Daoy (cell line): ENCODE measurements at places on chromosomes 2 and 18. TPM values are rescaled to one million over a fixed set of nuclear protein-coding genes. Genes with fewer than 3 reads are reported as not detected.

DNA sequence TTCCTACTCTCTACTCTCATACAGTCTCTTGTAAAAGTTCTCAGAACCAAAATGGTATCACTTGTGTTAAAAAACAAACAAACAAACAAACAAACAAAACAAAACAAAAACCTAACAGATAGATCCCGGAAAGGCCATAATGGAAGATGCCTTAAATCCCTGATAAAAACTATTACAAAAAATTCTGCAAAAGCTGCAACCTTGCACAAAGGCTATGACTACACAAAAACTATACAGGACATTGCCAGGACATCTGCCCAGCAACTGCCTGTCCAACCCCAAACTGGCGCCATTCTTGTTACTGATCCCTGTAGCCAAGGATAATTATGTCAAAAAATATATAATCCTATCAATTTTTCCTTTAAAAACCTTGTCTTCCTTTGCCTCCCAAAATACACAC is 36.3 kb upstream of the LONRF2 start:
- DNase-seq, result no peak

- peak; percentile 14 for DNase-seq
These were observed 89.0 kb upstream of the RBMS1 start for GRCh38 chr2:160582490-160583145.

DNA sequence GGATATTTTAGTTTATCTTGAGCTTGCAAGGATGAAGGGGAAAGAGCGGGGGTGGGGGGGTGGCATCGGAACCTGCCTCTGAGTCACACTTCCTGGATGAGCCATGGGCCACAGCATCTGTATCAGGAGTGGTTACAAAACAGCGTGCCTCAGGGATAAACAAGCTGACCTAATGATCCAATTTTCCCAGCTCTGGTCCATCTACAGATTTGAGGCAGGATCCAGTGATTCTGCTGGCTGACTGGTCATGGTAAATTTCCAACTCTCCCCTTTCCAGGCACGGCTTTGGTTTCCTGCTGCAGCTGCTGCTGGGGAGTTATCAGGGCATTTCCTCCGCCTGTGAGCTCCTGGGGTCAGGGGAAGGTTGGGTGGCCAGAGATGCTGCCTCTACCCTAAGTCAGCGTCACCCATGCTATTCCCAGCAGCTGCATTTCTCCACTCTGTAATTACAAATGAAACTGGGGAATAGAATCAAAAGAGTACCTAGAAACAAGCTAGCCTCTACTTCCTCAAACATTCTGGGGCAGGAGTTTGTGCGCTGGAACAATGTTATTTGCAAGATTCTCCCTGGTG is 4.7 kb upstream of the HPCAL1 start:
- peak; percentile 93 for DNase-seq

- no peak for DNase-seq
These were observed 15.4 kb downstream of the TNS1 start for GRCh38 chr2:217987391-217987790.

DNA sequence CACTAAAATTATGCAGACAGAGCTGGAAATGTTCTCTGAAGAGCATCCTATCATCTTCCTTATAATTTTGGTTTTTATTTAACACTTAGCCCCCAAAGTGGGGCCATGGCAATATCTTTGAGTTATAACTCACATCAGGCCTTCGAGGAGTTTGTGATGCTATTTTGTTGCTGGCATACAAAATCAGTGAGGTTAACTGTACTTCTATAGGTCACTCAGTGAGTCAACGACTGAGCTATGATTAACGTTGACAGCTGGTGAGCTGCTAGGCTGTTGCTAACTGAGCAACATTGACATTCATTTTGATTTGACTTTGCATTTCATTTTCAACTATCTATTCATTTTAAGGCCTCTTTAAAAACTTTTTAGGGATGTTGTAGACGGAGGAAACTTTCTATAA is 50.0 kb downstream of the GPD2 start:
- peak; percentile 3 for DNase-seq

GRCh38 chr18:63098018-63098981 is 221.3 kb downstream of the BCL2 start:
- no peak for DNase-seq

DNA sequence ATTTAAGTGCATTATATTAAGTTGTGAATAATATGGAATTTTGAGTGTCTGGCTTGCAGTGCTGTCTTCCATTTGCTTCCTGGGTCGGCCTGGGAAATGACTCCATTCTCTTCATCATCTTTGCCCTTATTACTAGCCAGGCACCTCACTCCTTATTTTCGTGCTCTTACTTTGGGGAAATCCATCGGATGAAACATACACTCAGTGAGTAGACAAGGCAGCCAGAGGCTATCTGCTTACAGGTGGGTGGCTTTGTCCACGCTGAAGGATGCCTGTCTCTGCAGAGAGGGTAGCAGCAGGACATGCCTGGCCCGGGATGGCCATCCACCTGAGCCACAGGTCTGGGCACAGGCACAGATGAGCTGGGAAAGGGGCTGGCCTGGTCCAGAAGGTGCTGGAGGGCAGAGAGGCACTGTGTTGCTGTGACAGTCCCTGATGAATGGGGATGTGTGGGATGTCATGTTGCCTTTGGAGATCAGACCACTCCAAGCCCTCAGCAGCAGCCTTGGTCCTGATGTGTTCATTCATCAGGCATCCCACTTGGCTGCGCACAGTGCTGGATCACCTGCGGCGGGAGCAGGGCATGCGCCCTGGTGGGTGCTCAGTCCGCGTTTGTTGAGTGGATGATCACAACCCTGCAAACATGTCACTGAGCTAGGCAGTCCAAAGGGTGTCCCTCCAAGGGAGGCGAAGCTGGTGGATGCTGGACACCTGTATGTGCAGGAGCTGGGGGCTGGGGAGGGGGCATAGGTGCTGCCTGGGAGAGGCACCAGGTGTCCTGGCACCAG is 236.0 kb downstream of the LDLRAD4 start:
- DNase-seq, result no peak

ADAM17 gene
- 34.3 and 43.2 TPM in 2 replicates for total RNA-seq

SNED1 gene
- 0.06 and 3.2 TPM in 2 replicates for total RNA-seq
